IMR-90 (cell line): ENCODE measurements at places on chromosomes 13 and 19.

- peak; percentile 81 for DNase-seq
Measured at GRCh38 chr19:35882114-35882832, 13.9 kb downstream of the APLP1 start.

GRCh38 chr19:51294211-51294976 is 17.1 kb upstream of the IGLON5 start:
- DNase-seq, result no peak

- DNase-seq, result no peak
Measured at GRCh38 chr19:50510121-50510670, 795 bp downstream of the JOSD2 start.

DNA sequence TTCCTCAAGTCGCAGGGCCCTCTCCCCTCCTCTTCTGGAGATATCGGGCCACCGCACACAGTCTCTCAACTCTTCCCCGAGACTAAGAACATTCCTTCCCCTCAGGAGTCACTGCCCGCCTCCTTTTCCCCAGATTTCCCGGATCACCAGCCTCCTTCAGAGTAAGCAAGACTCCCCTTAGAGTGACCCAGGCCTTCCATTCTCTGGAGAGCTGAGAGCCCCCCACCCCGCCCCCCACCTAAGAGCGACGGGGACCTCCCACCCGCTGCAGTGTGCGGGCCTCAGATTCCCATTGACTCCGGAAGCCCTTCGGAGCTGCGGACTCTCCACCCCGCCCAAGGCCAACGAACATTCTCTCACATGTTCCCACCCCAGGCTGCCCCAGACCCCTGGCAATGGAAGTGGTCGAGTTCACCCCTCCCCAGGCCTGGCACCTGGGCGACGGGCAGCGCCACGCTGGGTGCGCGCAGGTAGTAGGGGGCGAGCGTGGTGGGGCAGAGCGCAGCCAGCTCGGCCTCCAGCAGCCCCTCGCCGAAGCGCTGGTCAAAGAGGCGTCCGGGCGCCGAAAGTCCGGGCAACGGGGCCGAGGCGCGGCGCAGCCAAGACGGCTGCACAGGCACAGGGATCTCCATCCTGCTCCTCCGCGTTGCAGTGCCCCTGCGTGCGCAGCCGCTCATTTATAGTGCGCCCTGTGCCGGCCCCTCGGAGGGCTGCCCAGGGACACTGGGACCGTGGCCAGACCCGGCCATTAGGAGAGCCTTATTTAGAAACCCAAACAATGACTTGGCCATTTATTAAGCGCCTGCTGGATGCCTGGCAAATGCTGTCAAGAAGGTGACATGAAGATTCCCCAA is at the start of gene HSPB6:
Gene HSPB6, minus strand, starts transcription at position 653 of the 854 bp plus-strand sequence. Its CDS starts 21 bp downstream, at position 632.
- peak; percentile 72 for DNase-seq

GRCh38 chr13:111396457-111396856 is 76.0 kb downstream of the TEX29 start:
- no peak for DNase-seq

DNA sequence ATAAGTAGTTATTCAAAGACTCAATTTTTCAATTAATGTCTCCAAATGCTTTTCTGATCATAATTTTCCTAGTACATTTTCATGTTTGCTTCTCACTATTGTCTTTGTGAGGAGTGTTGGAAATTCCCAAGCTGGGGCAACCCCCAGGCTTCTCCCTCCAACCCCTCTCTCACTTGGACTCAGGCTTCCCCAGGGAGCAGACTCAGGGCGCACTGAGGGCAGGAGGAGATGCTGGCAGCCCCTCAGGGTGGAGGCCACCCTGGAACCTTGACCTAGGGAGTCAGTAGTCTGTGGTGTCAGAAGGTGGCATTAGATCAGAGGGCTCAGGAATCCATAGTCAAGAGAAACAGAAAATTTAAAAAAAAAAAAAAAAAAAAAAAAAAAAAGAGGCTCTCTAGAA is 86.5 kb upstream of the IRS2 start:
- DNase-seq, result no peak

DNA sequence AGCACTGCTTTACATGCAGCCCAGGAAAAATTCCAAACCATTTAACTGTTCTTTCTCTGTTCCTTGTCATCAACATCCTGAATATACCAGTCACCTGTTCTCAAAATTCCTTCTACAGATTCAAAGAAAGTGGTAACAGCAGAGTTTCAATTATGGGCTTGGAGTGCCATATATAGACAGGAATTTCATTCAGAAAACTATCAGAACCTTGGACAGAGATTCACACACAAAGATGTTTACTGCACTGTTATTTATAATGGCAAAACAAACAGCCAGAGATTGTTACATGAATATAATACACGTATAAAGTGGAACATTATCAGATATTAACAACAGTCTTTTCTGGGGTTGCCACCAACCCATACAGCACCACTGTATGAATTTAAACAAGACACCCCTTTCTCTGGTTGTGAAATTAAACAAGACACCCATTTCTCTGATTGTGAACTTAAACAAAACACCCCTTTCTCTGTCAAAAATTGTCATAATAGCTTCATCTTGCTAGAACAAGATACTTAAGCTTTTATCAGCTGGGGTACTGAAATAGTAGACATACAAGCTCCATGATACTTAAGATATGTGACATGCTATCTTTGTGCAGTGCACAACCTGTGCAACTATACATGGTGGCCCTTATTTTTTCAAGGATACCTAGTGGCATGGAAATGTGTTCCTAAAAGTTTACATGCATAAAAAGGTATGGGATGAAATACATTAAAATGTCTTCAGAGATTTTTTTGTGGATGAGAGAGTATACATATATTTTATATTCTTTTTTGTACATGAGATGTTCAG is 12.6 kb downstream of the CACNA1A start:
- peak; percentile 8 for DNase-seq

GRCh38 chr19:33701565-33701964 is 79.8 kb downstream of the CHST8 start:
- no peak for DNase-seq

DNA sequence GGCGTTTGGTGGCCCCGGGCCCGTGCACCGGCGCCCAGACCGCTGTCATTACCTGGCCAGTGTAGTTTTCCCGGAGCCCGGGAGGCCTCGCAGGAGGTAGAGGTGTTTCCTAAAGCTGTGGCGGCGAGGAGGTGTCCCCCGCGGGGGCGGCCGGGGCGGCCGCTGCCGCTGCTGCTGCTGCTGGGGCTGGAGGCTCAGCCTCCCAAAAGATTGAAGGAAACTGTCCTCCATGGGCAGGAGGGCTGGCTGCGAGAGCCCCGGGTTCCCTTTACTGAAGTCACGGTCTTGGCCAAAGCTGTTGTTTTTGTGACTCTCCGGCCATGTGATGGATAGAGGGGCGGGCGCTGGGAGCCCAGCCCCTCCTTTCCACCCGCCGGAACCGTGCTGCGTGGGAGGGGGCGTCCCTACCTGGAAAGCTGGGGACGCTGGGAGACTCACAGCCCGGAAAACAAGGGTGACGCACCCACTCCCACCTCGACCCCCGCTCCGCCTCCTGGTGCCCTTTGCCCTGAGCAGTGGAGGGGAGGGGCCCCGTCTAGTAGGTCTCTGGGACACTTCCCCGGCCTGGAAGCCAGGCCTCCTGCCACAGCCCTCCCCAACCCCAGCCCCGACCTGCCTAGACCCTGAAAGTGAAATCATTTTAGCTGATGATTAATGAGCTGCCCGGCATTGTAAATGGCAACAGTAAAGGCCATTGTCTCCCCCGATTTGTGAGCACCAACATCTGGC is at the start of gene N4BP2L1:
Gene N4BP2L1, minus strand, starts transcription at position 279 of the 729 bp plus-strand sequence. Its CDS starts 48 bp downstream, at position 231.
- DNase-seq, result no peak

GRCh38 chr19:872266-872951 is 12.9 kb downstream of the CFD start:
- peak; percentile 38 for DNase-seq

DNA sequence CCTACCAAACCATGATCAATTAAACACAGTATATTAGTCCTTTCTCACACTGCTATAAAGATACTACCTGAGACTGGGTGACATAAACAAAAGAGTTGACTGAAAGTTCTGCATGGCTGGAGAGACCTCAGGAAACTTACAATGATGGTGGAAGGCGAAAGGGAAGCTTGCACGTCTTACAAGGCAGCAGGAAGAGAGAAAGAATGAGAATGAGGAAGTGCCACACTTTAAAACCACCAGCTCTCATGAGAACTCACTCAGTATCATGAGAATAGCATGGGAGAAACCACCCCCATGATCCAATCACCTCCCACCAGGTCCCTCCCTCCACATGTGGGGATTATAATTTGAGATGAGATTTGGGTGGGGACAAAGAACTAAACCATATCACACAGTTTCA is 324.9 kb upstream of the ZNF507 start:
- no peak for DNase-seq

DNA sequence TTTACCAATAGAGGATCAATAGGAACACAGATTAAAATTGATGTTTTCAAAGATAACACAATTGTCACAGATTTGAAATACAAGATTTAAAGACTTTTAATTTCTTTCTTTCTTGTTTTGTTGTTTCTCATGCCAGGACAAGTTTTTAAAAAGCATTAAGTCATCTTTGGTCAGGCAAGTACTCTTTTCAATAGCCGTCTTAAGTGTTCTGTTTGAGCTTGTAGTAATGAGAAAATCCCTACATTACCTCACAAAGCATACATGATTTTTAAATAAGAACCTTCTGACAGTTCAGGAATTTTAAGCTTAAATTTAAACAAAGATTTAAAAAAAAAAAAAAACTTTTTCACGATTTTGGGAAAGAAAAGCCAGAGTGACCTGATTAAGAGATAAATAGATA is 216.3 kb upstream of the PRR20A start:
- DNase-seq, result no peak

GRCh38 chr19:38173291-38174041 is 50.6 kb downstream of the DPF1 start:
- DNase-seq, result peak; percentile 36

- DNase-seq, result no peak
Measured at GRCh38 chr13:103931885-103932284, 865.7 kb upstream of the SLC10A2 start.

DNA sequence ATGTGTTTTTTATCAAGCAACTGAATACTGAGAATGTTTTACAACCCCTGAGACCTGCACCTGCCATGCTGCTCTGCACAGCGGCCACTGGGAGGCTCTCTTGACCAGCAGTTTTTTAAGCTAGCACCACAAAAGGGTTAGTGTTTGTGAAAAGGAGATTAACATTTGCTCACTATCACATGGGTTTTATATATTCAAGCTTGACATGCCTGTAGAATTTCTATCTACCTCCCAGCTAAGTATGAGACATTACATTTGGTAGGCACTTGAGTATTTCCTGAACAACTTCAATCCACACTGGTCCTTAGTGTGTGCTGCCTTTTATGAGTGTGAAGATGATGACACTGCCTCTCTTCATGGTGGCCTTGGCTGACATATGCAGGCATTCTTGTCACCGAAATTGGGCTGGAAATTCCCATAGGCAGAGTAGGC is 1238.9 kb downstream of the UQCRFS1 start:
- DNase-seq, result no peak

DNA sequence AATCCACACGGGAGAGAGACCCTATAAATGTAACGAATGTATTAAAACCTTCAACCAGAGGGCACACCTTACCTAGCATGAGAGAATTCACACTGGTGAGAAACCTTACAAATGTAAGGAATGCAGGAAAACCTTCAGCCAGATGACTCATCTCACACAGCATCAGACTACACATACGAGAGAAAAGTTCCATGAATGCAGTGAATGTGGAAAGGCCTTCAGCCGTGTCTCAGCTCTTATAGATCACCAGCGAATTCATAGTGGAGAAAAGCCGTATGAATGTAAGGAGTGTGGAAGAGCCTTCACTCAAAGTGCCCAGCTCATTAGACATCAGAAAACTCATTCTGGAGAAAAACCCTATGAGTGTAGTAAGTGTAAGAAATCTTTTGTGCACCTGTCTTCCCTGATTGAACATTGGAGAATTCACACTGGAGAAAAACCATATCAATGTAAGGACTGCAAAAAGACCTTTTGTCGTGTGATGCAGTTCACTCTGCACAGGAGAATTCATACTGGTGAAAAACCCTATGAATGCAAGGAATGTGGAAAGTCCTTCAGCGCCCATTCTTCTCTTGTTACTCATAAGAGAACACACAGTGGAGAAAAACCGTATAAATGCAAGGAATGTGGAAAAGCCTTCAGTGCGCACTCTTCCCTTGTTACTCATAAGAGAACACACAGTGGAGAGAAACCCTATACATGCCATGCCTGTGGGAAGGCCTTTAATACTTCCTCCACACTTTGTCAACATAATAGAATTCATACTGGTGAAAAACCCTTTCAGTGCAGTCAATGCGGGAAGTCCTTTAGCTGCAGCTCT is 16.0 kb downstream of the ZNF582 start:
- DNase-seq, result no peak

DNA sequence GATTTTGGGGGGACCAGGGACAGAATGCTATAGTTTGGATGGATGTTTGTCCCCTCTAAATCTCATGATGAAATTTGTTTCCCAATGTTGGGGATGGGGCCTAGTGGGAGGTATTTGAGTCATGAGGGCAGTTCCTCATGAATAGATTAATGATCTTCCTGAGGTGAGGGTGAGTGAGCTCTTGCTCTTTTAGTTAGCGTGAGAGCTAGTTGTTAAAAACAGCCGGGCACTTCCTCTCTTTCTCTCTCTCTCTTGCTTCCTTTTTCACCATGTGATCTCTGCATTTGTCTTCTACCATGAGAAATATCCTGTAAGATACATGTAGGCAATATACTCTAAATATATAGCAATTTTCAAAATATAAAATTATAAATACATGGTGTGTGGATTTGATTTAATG is 290.8 kb upstream of the PCDH9 start:
- no peak for DNase-seq

DNA sequence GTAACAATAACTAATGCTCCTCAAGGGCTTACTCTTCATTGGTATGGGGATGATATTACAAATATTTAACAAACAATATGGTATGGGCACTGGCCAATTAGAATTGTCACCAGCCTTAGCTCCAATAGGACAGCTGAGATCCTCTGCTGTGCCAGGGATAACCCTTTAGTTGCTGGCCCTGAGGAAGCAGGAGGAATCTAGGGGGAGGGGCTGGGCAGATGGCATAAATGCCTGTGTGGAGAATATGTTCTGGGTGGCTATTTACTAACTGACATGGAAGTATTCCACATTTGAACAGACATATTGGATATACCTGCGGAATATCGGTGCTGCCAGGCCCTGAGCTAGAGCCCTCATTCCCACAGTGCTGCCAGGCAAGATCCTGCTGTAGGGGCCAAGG is 16.6 kb upstream of the LRCH1 start:
- DNase-seq, result no peak

- DNase-seq, result no peak
Measured at GRCh38 chr13:41707194-41707821, 250.0 kb downstream of the RGCC start.
